Astrocyte of the hippocampus (primary cell): ENCODE measurements at places on chromosomes 6 and 20.
A peak's percentile ranks its signal among the peaks of the same experiment; 100 is the strongest.

GRCh38 chr6:4358414-4359107, 223.2 kb upstream of the ECI2 start:
- DNase-seq: peak; percentile 99

DNA sequence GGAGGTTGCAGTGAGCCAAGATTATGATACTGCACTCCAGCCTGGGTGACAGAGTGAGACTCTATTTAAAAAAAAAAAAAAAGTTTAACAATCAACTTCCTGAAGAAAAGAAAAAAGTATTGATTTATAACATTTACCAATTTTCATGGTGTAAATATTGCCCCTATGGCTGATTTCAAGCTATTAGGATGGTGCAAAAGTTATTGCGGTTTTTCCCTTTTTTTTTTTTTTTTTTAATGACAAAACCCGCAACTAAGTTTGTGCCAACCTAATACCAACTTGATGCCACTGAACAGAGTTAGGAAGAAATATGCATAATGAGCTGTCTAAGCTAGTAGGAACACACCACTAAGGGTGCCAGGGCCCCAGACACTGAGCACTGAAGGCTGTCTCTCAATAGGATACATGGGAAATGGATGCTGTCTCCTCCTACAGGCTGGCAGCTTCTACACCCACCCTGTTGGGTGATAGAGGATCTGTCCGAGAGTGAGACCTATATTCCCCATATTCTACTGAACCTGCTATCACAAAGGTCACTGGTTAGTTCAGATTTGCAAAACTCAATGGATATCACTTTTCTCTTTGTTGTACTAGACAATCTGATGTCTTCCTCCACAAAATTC, 6.5 kb upstream of the PERP start:
- DNase-seq: no peak

DNA sequence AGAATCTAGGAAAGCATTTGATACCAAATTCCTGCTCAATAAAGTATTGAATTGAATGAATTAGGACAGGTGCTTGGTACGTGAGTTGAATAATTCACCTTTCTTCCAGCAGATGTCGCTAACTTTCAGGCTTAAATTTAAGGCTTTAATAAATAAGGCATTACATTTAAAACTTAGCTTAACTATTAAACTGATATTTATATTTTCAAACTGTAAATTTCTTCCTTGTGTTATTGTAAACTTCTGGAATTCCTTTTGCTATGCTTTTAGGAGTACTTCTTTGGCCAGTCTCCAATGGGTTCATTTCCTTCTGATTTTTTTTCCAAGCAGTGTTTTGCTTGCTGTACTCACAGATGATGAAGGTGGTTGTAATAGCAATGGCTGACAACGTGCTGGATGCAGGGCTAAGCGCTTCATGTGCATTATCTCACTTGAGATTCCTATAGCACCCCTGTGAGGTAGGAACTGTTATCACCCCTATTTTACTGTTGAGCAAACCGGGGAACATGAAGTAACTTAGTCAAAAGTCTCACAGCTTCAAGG, 71.3 kb upstream of the SLC2A12 start:
- DNase-seq: peak; percentile 72

- DNase-seq: no peak
Measured at GRCh38 chr20:59144831-59145196, 18.8 kb upstream of the ZNF831 start.
